Glutamatergic neuron (in vitro differentiated cells): ENCODE measurements at places on chromosomes 16 and 17. TPM values are rescaled to one million over a fixed set of nuclear protein-coding genes. Genes with fewer than 3 reads are reported as not detected.

The CCDC200 gene
- not detected for total RNA-seq

DNA sequence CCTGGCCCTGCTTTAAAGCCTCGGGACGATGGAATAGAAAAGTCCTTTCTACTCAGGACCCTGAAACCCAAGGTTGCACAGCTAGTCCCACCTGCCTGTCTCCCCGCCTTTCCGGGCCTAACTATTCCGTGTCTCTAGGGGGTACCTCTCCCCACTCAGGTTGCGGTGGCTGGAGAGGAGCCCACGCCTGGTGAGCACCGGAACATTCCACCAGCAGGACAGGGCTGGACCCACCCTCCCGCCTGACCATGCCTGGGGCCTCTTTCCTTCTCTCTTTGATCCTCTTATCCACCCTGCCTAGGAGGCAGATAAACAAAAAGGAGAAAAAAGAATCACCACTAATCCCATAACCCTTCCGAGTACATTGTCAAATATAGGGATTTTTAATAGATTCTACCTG, 10.9 kb downstream of the LLGL2 start:
- DNase-seq: no peak
- no peak overlapping the region for H3K4me3 ChIP-seq
- peaks cover 4% of the 10 kb centered on the region for H3K4me1 ChIP-seq
- H3K27me3 ChIP-seq: no peaks in the 10 kb centered on the region
- H3K36me3 ChIP-seq: no peaks in the 10 kb centered on the region

DNA sequence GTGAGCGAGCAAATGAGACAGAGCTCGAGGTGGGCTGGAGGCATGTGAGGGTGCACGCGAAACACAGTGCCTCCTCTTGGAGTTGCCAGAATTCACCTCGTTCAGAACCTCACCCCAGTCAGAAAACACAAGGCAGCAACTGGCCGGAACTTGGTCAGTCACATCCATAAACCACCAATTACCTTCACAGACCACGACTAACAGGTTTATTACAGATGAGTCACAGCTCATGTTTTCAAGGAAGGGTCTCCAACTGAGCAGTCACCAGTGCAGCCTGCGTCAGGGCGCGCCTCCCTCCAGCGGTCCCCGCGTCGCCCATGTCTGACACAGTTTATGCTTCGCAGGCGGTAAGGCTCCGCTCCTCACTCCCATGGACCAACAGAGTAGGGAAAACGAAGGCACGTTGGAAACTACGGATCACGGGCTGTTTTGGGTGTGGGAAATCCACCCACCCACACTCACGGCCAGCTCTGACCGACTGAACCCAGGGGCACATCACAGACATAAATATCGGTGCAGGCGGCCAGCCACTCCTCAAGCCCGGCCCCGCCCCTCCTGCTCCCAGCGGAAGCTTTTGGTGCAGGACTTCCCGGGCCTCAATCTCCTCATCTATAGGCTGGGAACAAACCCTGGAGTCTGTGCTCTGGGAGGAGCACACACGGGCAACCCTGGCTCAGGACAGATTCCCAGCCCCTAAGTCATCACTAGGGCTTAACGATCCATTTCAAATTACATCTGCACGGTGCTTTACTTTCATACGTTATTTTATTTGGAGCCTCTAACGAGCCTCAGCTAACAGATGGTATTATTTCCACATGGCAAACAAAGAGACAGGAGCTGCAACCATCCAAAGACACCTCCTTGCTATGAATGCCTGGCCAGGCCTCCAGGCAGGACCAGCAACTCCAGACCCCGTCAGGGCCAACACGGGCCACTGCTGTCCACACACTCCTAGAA, 126.3 kb downstream of the ZNF778 start:
- peaks cover 71% of the 10 kb centered on the region for H3K4me1 ChIP-seq
- H3K36me3 ChIP-seq: no peaks in the 10 kb centered on the region
- H3K27me3 ChIP-seq: peaks cover 29% of the 10 kb centered on the region
- DNase-seq: no peak
- H3K27ac ChIP-seq: peak overlapping the region; percentile 99

DNA sequence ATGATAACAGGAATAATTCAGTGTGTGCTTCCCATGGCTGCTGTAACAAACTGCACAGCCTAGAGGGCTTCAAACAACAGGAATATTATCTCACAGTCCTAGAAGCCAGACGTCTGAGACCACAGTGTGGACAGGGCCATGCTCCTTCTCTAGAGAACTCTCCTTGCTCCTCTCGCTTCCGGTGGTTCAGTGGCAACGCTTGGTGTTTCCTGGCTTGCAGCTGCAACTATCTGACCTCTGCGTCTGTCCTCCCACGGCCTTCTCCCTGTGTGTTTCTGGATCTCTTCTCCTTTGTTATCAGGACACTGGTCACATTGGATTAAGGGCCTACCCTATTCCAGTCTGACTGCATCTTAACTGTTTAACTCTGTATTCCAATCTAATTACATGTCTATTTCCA, 414.3 kb downstream of the MAF start:
- no peaks in the 10 kb centered on the region for H3K27me3 ChIP-seq
- no peak overlapping the region for H3K27ac ChIP-seq
- H3K4me1 ChIP-seq: peaks cover 15% of the 10 kb centered on the region
- peaks cover 10% of the 10 kb centered on the region for H3K36me3 ChIP-seq
